ELR (cell line): ENCODE measurements at places on chromosomes 16 and 17.
A peak's percentile ranks its signal among the peaks of the same experiment; 100 is the strongest.

- peak; percentile 34 for DNase-seq
Observed at GRCh38 chr17:10226930-10227695, 28.7 kb upstream of the GAS7 start.

- no peak for DNase-seq
Observed at GRCh38 chr16:5442986-5443385, 345.4 kb upstream of the EEF2KMT start.

GRCh38 chr17:42920106-42920900 lies 19.7 kb downstream of the G6PC1 start:
- no peak for DNase-seq

- no peak for DNase-seq
Observed at GRCh38 chr16:77838597-77839255, 50.4 kb downstream of the VAT1L start.

- DNase-seq = peak; percentile 68
Observed at GRCh38 chr17:69609473-69610305, 195.2 kb downstream of the MAP2K6 start.

DNA sequence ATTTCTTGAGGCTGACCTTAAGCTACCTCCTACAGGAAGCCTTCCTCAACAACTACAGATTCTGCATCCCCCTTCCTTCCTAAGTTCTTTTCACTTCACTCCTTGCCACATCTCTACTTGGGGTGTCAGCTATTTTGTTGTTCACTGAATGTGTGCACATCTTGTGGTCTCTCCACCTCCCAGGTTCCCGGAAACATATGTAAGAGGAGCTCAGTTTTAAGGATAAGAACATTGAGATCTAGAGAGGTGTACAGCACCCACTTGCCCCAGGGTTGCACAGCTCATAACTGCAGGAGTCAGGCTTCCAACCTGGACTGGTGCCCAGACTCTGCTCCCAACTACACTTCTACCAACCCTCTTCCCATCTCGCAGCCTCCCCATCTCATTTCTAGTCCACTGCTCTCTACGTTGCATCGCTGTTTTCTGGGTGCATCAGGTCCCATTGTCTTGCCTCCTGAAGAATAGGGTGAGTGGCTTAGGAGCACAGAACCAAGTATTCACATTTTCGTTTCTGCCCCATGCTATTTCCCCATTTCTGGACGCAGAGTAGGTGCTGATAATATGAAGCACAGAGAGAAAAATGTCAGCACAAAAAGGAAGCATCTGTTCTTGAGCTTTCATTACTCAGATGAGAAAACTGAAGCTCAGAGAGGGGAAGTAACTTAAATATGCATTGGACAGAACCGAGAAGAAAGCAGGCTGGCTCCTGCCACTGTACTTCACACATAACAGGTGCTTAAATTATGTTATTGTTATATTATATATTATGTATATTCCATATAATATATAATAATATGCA lies 292.0 kb upstream of the CCL2 start:
- no peak for DNase-seq

DNA sequence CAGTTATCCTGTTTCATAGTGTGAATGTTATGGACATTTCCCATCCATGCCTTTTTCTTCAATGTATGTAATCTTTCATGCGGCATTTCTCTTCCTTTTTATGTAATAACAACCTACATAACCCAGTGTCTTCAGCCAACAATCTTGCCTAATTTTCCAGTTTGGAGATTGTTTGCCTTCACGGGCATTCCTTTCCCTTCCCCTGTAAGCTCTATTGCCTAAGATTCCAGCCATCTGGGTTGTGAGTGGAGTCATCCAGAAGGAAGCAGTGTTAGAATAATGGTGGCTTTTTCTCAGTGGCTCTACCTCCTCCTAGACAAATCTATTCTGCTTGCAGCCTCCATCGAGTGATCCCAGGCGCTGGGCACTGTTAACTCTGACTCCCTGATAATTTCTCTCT lies 22.3 kb downstream of the SYCE1L start:
- no peak for DNase-seq

DNA sequence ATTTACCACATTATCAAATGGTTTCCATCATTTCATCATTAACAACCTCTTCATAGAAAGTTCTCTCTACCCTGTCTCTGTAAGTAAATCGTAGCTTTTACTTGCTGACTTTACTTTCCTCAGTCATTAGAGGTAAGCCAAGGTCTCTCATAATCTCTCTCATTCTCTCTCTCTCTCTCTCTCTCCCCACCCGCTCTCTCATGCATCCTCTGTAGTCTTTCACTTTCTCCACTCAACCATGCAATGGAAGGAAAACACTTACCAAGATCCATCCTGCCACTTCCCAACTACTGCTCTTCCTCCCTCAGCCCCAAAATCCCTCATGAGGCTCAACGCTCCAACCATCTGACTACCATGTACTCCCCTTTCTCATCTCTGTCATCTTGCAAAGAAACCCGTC lies 6.1 kb downstream of the CEP112 start:
- DNase-seq = no peak

GRCh38 chr16:86019446-86020047 lies 120.6 kb downstream of the IRF8 start:
- no peak for DNase-seq

DNA sequence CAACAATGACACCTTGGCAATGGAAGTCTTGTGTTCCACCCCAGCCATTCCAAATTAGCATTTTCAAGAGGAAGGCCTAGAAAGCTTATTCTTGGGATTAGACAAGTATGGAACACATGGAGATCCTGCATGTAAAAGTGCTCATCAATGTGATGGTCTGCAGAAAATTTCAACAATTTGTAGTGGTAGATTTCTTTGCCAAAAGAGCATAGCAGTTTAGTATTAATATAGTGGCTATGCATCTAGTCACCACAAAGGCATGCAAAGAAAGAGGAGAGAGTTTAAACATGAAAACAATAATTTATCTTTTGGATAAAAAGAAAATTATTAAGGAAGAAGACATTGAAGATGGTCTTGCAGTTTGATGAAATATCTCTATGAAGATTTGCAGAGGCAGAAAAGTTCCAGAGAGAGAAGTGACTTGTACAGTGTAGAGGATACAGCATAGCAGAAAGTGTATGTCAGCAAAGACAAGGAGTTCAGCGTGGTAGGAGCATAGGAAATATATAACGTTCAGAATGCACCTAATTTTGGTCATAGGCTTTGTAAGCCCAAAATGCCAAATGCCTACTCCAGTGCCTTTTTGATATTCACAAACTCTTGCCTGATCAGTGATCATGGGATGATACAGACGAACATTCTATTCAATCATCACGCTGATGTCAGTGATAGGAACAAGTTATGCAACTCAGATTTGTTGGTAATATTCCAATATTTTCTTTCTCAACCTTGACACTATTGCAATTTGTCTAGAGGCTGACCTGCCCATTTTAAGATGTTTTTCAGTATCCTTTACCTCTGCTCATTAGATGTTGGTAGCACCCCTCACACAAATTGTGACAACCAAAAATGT lies 727.9 kb upstream of the SOX9 start:
- peak; percentile 50 for DNase-seq

DNA sequence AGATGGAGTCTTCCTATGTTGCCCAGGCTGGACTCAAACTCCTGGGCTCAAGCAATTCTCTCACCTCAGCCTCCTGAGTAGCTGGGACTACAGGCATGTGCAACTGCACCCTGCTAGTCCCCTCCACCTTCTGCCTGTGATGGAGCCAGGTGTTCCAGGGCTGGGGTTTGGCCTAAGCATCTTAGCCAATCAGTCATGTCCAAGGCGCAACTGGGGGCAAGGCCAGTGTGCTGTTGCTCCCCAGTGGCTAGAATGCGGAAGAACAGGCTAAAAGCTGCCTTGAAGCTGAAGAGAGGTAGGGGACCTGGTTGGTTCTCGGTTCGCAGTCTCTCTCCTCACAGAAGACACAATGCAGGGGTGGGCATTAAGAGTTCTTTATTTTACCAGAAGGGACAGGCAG lies 18.6 kb downstream of the FLOT2 start:
- DNase-seq = peak; percentile 62

GRCh38 chr17:29791336-29792080 lies 138.5 kb downstream of the SSH2 start:
- no peak for DNase-seq

DNA sequence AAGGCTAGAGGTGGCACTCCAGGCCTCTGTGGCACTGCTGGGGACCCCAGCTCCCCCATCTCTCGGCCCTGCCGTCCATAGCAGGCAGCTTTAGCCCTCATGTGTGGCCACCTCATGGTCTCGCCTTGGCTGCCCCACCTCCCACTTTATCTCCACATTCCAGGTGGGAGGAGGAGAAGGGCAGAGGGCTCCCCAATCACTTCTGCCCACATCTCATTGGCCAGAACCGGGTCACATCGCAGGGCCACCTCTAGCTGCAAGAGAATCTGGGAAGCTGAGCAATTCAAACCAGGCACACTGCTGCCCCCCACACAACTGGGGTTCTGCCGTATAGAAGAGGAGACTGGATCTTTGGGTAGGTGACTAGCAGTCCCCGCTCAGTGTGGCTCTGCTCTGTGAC lies 1.6 kb downstream of the DRC7 start:
- DNase-seq = no peak

DNA sequence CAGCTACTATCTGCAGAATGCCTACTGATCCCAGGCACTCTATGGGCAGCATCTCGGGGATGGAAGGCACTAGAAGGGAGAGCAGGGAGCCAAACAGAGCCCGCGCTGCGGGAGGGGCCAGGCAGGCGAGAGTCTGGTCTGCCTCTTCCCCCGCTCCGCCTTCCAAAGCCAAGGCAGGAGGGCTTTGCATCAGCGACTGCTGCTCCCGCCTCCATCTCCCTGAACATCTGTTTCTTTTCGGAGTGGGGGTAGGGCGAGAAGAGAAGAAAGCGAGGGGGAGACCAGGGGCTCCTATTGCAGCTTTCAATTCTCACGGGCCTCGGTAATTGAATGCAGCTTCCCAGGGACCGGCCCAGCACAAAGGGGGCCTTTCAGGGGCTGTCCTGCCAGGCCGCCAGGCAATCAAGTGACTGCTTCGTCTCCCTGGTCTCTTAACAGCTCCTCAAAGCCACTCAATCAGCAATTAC lies 31.4 kb upstream of the CDC42EP4 start:
- peak; percentile 82 for DNase-seq
